ENCODE measurements at places on chromosomes 1 and 21. TPM values are rescaled to one million over a fixed set of nuclear protein-coding genes. Genes with fewer than 3 reads are reported as not detected.

Gene BCAS2
- 36.2 TPM for total RNA-seq

Gene S100A3
- total RNA-seq, result 3.4 TPM

Gene KRTAP12-3
- not detected for total RNA-seq

Gene GBP3
- total RNA-seq, result 1.7 TPM

Gene TENT5C
- total RNA-seq, result 0.12 TPM

Gene NPHS2
- total RNA-seq, result not detected

Gene CFAP107
- not detected for total RNA-seq

DNA sequence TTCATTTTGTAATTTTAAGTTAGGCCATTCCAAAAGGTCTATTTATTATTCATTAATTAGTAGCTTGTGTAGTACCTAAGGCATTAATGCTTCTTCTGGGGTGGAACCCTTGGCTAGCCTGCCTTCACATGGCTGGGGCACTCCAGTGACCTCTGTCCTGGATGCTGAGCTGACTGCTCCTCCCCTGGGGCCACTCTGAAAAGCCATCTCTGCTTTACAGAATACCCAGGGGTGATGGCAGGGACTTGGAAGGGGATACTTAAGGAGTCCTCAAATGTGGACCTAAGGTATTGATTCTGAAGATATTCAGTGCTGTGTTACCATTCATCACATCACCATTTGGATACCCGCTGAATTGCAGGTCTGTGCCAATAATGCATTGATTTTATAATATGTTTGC lies 187.8 kb upstream of the COA6 start:
- DNase-seq, result no peak

- no peak for DNase-seq
Observed at GRCh38 chr1:47388030-47388890, 27.8 kb upstream of the FOXE3 start.

DNA sequence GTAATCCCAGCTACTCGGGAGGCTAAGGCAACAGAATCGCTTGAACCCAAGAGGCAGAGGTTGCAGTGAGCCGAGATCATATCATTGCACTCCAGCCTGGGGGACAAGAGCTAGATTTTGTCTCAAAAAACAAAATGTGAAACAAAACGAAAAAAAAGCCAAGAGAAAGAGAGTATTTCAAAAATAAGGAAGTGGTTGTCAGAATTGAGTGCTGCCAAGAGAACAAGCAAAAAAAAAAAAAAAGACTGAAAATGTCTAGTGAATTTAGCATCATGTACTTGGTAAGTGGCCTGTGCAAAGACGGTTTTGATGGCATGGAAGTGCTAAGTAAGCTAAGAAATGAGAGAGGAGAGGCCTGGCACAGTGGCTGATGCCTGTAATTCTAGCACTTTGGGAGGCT lies 14.3 kb downstream of the KPNA6 start:
- DNase-seq, result no peak

GRCh38 chr1:177880339-177880891 lies 89.4 kb downstream of the SEC16B start:
- no peak for DNase-seq

DNA sequence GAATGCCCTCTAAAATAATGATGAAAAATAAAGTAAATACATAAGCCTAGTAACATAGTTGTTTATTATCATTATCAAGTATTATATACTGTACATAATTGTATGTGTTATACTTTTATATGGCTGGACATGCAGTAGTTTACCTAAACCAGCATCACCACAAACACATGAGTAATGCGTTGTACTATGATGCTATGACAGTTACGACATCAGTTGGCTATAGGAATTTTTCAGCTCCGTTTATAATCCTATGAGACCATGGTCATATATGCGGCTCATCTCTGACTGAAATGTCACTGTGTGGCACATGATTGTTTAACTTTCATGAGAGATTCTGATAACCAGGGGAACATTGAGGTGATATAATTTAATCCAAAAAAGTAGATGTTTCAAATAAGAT lies 352.1 kb downstream of the ST6GALNAC3 start:
- no peak for DNase-seq

GRCh38 chr1:109148987-109149561 lies 35.2 kb downstream of the ELAPOR1 start:
- DNase-seq, result no peak

- DNase-seq, result no peak
Observed at GRCh38 chr1:195530961-195531360, 1077.3 kb downstream of the KCNT2 start.

GRCh38 chr1:239025223-239025622 lies 361.1 kb upstream of the CHRM3 start:
- no peak for DNase-seq

DNA sequence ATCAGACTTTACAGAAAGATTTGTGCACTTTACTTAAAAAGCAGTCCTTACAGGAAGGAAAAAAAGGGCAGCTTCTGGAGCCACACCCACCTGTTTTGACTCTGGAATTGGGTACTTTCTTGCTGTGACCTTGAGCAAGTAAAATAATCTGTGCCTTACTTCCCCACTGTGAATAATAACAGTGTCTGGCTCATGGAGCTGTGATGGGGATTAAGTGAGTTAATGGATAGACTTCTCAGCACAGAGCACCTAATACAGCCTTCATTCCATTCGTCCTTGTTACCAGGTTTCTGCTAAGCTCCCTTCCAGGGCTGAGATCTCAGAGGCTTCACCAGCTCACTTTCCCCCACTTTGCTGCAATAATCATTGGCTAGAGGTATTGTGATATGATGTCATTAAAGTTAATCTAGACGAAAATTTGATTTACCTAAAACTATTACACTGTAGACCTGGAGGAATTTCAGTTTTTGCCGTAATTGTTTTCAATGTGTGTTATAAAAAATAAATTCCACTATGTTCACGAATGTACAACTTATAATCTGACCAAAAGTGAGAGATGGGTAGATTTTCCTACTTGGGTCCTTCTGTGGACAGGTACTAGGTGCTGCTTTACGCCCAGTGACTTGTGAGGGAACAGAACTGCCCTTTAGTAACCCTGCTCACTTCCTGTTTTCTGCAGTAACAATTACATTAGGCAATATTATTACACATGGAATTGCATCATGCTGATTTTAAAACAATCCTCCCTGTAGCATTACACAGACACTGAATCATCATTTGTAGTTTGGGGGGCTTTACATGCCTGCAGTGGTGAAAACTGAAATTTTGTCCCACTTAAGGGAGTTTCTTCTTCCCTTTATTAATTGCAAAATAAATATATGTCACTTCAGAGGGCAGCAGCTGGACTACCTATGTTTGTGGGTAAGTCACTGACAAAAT lies 19.7 kb upstream of the ABCG1 start:
- peak; percentile 67 for DNase-seq

DNA sequence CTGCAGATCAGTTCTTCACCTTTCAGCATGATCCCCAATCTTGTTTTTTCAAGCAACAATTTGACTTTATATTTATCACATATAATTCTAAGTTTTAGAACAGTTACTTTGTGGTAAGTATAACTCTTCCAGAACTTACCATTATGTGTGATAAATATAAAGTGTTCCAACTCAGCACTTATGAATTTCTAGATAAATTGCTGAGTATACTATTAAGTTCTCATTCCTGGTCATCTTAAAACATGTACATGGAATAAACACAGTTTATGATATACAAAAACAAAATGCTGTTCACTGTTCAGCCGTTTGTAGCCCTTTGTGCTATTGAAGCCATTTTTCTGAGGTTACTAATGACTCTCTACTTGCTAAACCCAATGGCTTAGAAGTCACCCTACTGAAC lies 5.1 kb upstream of the XPR1 start:
- no peak for DNase-seq

- no peak for DNase-seq
Observed at GRCh38 chr1:48858200-48858920, 81.7 kb upstream of the BEND5 start.

DNA sequence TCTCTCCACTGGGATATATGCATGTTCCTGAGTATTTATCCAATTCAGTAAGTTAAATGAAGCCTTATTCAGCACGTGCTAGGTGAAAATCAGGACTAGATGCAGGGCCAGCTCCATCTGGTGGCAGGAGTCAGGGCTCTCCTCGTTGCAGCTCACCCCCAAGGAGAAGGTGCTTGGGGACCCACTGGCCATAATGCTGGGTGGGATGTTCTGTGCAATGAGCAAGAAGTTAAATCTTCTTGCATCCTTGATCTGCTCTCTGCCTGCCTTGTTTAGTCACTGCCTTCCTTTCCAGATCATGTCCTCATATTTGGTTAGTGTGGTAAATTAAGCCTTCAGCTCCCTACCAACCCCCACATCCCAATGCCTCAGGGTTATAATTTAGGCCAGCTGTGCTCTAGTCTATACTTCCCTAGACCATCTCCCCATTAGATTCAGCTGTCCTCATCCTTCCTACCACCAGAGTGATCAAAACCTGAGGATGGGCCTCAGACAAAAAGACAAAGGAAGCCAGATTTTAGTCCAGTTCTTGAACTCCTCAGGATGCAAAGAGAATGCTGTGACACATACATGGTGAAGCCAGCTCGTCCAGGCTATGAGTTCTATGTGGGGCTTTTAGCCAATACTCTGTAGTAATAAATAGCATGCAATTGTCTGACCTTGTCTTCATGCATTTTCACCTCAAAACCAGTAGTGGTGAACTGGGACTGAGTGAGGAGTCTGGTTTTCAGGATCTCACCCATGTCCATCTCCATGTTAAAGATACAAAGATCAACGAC lies 55.9 kb downstream of the SEC16B start:
- no peak for DNase-seq

DNA sequence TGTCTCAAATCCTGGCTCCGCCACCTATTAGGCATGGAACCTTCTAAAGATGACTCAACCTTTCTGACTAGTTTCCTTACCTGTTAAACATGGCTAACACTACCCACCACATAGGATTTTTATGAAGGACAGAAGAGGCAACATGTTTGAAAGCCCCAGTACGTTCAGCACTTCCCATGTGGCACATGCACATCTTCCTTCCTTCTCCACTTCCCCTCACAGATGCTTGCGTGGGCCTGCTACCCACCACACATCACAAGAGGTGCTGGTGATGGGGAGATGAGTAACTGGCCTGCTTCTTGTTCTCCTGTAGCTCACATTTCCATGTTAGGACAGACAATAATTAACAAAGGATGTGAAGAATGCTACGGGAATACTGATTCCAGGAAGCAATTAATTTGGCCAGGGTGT lies 7.1 kb downstream of the ZBTB21 start:
- no peak for DNase-seq

DNA sequence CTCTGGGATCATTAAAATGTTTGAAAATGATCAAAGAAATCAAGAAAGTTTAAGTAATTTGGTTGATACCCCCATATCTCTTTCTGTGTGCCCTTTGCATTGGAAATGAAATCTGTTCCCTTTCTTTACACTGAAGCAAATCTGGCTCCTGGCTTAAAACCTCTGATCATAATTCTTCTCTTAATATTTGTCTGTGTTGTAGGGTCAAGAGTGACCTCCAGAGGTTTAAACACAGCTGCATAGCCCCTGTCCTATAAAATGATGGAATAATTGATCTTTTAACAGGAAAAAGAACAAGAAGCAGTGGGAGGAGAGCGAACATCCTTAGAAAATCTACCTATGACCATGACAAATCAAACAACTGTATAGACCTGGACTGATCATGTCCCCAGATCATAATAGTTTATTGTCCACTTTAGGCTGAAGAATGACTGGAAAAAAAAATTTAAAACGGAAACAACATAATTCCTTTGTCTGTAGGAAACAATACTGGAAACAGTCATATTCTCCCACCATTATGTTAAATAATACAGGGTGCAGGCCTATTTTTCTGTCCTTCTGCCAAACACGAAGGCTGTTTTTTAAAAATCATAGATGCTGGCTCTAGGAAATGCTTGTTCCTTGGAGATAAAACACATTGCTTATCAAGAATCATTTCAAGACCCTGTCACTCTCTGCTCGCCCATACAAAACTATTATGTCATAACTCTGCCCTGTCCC lies 184.3 kb downstream of the NEGR1 start:
- no peak for DNase-seq

GRCh38 chr21:43819511-43820405 lies 30.4 kb downstream of the RRP1 start:
- DNase-seq, result no peak

DNA sequence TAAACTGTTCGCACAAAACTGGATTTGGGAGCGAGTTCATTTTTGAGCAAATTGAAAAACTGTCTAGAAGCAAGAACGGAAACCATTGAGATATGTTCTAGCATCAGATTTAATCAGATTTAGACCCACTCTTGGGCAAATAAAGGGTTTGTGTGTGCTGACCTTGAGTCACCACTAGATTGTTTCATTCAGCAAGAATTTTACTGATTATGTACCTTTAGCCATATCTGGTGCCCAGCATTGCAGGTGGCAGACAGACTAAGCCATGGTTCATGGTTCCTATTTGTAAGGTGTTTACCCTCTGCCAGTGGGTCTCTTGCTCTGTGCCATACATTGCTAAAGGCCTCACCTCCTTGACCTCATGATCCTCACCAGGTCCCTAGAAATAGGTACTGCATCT lies 1.4 kb downstream of the NUDC start:
- no peak for DNase-seq

- no peak for DNase-seq
Observed at GRCh38 chr1:199875856-199876255, 151.7 kb upstream of the NR5A2 start.

DNA sequence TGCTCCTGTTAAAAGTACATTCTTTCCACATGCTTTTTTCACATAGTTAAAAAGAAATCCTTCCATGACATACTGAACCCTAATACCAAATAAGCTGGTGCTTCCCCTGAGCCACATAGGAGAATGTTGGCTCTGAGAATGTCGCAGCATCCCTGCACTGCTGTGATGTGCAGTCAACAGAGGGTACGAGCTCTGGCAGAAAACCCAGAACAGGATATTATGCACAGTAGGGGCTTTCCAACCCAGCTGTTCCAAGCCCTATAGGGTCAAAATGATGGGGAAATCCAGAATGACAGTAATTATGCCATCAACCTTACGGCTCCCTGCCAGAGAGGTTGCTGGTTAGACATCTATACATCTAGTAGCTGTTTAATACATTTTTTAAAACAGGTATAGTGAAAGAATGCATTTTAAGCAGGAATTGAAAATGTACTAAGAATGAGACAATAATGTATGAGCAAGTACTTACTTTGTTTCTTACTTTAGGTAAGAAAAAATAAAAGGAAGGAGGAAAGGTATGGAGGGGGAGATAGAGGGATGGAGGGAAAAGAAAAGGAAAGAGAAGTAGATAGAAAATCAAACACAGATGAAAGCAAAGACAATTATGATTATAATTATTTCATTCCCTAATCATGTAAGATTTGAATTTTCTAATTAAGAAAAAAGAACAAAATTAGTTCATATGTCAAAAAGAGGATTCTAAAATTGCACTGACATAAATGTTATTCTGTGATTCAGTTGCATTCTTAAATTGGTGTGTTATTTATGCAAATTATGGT lies 126.0 kb downstream of the NR5A2 start:
- DNase-seq, result no peak

DNA sequence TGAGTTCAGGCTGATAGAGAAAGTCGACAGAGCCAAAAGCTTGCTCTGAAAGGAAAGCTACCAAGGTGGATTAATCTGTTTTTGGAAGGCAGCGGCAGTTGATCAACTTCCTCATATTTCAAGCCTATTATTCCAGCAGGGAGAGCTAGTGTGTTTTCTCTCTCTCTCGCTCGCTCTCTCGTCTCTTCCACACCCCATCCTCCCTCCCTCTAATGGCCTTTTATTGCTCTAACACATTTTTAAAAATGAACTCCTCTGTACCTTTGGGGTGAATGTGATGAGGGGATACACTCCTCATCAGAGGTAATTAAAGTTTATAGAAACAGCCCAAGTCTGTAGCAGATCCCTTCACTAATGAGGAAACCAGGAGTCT lies 126.4 kb downstream of the CLIC6 start:
- no peak for DNase-seq

Measured in NCI-H460 (cell line).